ENCODE measurements at places on chromosomes 4 and X.

DNA sequence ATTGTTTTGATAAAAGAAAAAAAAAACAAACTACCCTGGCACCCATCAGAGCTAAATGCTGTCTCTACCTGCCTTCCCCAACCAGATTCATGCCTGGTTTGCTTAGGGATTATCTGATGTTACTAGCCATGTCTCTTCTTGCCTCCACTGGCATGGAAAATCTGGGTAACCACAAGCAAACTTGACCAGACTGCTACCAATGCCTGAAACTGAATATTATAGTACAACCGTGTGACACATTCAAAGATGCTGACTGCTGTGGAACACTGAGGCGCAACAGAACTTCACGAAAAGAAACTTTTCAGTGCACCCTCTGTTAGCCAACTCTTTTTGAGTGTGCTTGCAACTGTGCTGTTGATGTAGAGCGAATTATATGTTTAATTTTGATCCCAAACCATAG, 228.1 kb downstream of the CBR4 start:
- no peak for DNase-seq

DNA sequence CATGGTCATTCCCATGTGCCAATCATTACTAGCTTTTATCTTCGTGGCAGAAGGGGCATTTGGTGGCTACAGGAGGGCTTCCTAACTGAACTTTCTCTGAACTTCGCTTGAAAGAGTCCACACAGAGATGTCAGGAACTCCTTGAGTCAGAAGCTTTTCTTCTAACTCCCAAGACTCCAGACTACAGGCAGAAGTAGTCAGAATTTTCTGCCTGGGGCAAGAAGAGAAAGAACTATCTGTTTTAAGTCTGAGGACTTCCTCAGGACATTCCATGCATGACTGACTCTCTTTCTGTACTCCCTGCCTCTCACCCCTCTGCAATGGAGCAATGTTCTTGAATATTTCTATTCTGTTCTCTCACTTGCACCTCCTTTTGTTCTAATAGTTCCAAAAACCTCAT, 170.5 kb upstream of the TBC1D9 start:
- no peak for DNase-seq

GRCh38 chr4:66123831-66124413, 453.6 kb upstream of the EPHA5 start:
- no peak for DNase-seq

DNA sequence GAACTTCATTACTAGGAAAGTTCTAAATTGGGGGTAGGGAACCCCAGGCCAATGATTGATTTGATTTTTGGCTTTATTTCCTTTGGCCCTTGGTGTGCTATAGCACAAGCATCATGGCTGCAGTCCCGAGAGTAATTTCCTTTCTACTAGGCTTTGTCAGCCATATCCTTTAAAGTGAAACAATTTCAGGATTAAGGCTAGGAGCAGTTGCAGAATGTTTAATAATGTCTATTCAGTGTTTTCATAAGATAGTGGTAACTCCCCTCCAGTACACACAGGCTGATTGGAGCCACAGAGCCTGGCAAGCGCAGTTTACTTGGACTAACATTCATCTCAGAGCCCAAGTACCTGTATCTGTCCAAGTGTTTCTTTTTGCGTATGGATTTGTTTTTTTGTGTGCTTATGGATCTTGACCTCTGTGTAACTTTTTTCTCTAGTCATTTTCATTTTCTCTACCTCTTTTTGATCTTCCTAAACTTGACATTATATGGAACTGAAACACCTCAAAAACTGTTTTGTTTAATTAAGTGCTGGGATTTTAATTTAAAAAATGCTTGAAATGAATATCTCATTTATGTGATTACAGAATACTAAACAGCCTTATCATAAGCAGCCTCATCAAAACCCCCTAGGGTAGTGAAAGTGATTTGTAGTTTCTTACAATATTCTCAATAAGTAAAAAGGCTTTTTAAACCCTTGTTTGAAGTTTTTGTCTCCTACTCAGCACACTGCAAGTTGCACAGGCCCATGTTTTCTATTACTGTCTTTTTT, 7.5 kb downstream of the STIM2 start:
- DNase-seq: no peak

- no peak for DNase-seq
Observed at GRCh38 chrX:30224536-30224935, 5.9 kb upstream of the MAGEB3 start.

DNA sequence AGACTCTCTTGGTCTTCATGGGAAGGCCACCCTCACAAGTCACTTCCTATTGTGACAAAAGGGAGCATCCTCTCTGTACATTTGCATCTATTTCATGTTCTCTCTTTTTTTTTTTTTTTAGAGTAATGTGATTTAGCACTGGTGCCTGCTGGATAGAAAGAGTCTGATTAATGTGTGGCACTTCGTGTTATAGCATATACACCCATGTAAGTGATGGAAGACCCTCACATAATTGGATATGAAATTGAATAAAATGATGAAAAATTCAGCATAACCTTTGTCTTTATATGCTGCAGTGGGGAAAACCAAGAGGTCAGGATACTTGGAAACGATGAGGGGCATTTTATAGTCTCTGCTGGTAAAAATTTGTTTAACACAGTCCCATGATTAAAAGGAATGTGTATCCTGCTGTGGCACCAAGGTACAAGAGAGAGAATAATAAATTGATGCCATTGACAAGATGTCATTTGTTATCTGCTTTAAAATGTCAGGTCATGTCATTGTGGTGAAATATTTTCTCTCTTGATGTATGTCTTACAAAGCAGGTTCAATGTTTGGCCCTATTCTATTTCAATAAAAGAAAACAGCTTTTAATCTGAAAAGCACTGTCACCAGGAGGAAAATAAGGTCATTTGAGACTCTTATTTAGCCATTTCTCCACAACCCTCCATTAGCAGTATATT, 1115.4 kb downstream of the STPG2 start:
- no peak for DNase-seq

DNA sequence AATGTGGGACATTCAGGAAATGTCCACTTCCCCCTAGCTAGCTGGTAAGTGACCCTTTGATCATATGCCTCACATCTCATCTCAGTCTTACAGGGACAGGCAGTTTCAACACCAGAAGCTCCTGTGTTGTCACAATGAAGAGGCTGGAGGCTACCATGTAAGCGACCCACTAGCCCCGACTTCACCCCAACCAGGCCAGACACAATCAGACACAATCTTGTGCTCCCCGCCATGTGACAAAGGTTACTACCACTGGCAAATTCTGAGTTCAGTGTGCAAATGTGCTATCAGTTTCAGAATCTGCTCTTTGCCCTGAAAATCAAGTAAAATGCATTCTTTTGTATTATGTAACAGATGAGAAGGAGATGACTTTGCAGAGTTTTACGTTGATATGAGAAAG, 56.9 kb upstream of the STS start:
- DNase-seq: peak; percentile 23

DNA sequence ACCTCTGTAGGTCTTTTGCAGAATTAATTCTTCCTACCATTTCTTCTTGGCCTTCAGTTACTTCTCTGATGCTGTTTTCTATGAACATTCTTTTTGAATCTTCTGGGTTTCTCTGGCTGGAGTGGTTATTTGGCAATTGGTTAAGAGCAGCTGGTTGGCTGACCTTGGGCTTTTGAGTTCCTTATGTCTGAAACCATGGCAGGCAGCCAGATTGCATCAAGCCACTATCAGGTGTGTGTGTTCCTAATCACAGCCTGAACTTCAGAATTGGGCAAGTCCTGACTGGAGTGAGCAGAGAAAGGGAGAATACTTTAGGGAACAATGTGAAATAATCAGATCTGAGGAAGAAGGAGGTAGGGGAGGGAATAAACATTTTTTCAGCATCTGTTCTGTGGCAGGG, 90.2 kb downstream of the ARHGAP10 start:
- DNase-seq: no peak

DNA sequence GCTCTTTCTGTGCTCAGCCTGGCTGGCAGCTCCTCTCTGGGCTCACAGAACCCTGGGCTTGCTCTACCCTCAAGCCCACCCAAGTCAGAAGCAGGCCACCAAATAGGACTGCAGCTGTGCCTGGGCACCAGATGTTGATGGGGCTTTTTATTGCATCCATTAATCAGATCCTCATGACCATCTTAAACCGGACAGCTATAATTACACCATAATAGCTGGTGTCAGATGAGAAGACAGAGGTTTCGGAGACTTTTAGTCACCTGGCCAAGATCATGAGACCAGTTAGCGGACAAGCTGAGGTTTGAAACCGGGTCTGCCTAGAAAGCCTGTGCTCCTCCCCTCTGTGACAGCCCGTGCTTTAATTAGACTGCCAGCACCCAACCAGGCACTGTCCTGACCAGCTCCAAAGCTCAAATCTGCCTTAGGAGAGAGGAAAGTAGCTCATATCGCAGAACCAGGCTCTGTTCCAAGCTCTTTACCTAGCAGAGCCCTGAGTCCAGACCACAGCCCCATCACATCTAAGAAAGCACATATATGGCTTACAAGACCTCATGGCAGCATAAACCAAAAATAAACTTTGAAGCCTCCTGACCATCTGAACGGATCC, 88.9 kb downstream of the JAKMIP1 start:
- DNase-seq: no peak

GRCh38 chrX:79412166-79412565, 45.0 kb upstream of the ITM2A start:
- DNase-seq: no peak

DNA sequence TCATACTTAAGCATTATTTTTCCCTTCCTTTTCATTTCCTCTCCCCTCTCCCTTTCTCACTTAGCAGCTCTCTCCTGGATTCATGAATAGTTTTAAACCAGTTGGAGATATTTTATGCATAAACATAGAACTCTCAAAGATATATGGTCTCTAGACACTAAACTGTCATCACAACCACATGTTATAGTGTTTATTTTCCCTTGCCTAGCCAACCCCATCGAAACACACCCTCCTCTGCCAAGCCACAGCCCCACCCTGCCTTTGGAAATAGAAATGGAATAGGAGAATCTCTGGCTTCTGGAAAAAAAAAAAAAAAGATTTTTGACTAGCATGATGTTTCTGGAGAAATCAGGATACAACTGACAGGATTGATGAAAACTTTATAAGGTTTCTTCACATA, 64.8 kb upstream of the RBPJ start:
- no peak for DNase-seq

- no peak for DNase-seq
Observed at GRCh38 chrX:85503258-85504158, 124.0 kb upstream of the POF1B start.

GRCh38 chrX:87518504-87518903, 902 bp downstream of the KLHL4 start:
- DNase-seq: no peak

GRCh38 chr4:113209153-113209552, 159.7 kb downstream of the ANK2 start:
- no peak for DNase-seq

DNA sequence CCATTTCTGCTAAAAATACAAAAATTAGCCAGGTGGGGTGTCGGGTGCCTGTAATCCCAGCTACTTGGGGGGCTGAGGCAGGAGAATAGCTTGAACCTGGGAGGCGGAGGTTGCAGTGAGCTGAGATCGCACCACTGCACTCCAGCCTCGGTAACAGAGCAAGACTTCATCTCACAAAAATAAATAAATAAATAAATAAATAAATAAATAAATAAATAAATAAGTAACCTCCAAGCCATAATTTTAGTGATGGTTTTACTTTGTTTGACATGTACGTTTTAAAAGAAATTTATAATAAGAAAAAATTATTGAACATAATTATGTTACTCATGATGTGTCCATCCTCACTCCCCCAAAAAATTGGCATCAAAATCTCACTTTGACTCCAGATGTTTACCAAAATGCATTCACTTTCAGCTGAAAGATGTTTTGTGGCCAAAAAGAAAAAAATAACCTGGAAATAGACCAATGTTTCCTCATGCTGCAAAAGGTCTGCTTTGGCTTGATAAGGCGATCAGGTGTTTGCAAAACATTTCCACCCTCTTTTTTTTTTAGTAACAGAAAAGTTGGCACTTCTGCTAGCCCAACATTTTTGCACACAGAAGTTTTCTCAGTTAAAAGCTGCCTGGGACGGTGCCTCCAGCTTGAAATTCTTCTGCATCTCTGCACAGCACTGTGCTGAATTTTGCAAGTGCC, 42.2 kb upstream of the DHRSX start:
- DNase-seq: no peak
